ENCODE measurements at places on chromosomes 7 and 10.

DNA sequence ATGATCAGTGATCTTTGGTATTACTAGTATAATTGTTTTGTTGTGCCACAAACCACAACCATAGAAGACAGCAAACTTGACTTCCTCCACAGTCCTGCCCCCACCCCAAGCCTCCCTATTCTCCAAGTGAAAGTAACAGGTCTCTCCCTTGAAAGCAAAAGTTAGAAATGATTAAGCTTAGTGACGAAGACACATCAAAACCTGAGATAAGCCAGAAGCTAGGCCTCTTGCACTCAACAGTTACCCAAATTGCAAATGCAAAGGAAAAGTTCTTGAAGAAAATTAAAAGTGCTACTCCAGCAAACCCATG lies 7.5 kb downstream of the SAR1A start:
- no peak for DNase-seq

DNA sequence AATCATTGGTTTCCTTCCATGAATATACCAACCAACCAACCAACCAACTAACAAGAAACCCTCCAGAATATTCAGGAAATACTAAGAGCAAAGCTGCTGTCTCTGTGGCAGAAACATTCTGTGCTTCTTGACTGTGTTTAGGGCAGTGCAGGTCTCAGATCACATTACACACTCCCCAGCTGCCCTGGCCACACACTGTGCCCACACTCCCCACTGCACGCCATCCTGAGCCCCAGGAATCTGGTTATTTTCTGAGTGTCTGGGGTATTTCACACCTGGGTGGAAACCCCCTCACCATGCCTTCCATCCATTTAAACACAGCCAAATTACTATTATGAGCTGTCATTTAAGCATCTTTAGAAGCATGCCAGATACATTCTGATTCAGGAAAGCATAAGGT lies 183.7 kb upstream of the ANK3 start:
- DNase-seq: no peak

- DNase-seq: no peak
Observed at GRCh38 chr7:156903232-156903909, 10.4 kb upstream of the LMBR1 start.

- DNase-seq: no peak
Observed at GRCh38 chr7:46949270-46949931, 632.5 kb downstream of the TNS3 start.

GRCh38 chr7:80881351-80881900 lies 37.4 kb downstream of the SEMA3C start:
- no peak for DNase-seq

DNA sequence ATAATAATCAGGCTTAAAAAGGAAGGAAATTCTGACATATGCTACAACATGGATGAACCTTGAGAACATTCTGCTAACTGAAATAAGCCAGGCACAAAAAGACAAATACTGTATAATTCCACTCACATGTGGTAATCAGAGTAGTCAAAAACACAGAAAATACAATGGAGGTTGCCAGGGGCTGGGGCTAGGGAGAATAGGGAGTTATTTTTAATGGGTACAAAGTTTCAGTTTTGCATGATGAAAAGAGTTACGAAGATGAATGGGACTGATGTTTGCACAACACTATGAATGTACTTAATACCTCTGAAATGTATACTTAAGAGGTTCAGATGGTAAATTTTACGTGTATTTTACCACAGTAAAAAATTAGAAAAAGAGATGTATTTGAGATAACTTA lies 145.6 kb downstream of the DOCK4 start:
- no peak for DNase-seq

GRCh38 chr10:52483587-52483986 lies 169.5 kb downstream of the DKK1 start:
- no peak for DNase-seq

- peak; percentile 20 for DNase-seq
Observed at GRCh38 chr10:121823993-121824463, 103.8 kb downstream of the ATE1 start.

- DNase-seq: no peak
Observed at GRCh38 chr7:12670000-12670729, 17.3 kb upstream of the ARL4A start.

- DNase-seq: no peak
Observed at GRCh38 chr7:22442187-22442881, 57.7 kb downstream of the STEAP1B start.

DNA sequence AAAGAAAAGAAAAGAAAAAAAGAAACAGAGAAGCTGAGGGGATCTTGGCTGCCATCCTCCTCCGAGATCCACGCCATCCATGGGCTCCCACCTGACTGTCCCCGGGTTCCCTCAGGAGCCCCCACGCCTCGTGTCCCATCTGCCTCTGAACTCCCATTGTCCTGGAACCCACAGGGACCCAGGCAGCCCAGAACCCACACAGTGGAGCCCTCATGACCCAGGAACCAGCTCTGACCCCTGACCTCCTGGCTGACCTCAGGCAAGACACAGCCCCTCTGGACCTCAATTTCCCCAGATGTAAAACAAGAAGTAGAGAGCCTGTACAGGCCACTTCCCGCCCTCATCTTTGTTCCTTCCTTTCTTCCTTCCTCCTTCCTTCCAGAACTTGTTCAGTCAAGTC lies 40.4 kb downstream of the RASGEF1A start:
- no peak for DNase-seq

DNA sequence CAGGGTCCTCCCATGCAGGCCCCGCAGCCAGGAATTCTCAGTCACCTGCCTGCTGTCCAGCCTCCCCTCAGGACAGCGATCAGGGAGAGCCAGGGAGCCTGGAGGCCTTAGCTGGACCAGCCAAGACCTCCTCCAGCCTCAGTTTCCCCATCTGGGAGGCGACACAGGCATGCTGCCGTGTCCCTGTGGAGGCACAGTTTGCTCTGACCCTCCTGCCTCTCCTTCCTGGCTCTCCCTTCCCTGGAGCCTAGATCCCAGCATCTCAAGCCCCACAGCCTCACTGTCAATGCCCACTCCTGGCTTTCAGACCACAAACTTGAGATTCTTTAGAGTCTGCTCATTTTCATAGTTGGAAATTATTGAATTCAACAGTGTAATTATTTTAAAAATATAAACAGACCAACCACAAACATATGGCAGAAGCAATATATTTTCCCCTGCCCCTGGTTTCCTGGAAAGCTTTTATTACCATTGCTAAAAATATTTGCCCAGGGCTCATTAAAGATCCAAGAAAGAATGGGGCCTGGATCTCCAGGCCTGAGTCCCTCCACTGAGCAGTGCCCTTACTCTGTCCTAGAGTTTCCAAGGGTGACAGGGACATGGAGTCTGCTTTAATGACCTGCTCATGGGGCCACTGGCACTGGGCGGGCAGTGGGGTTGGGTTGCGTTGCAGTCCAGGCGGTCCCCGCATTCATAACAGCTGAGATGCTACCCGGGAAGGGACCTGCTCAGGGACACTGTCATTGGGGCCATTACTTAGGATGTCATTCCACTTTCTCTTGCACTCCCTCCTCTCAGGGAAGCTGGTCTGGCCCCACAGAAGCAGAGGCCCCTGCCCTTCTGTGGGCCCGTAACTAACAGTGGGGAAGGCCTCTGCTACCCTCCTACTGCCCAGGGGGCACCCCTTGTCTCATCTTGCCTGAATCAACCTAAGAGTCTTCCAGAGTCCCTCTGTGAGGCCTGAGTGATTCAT lies 81.6 kb upstream of the CHST15 start:
- DNase-seq: no peak

DNA sequence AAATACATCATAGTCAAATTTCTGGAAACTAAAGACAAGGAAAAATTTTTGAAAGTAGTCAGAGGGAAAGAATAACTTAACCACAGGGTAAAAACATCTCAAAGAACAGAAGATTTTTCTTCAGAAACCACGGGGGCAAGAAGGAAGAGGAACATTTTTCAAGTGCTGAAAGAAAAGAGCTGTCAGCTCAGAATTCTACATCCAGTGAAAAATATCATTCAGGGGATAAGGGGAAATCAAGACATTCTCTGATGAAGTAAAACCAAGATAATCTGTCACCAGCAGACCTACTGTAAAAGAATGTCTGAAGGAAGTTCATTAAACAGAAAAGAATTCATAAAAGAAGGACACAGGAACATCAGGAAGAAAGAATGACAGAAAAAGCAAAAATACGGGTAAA lies 111.2 kb upstream of the TMEM72 start:
- no peak for DNase-seq

DNA sequence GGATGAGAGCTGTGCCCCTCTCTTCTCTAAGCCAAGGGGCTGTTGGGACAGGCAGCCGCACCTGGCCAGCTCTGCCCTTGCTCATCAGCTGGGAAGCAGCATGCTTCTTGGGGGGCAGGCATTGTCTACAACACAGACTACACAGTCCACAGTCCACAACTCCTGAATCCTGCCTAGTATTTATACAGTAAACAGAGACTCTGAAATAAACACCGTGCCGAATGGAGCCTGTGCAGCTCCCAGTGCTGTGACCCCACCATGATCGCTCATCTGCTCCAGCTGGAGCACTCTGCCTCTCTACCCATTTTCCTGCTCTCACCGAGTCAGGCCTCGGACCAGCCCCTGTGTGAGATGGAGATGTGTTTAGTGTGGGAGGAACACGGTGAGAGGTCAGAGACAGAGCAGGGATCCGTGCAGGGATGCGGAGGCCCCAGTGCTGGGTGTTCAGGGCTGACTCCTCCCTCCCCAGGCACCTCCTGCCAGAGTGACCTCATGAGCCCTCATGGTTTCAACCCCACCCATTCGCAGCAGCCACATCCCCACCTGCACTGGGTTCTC lies 608.0 kb downstream of the DNAJB6 start:
- DNase-seq: no peak

DNA sequence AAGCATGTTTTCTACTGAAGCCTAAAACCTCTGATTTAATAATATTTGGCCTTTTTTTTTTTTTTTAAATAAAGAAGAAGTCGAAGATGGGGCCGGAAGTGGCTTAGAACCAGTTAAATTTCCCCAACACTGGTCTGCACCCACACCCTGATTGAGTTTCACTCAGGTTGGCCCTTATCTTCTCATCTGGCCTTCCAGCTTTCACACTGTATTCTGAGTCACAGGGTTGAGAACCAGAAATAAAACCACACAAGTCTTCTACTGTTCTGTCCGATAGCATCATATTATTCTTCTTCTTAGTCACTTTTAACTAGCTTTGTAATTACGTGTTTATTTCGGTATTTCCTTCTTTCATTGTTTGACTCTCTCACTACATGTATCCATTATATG lies 9.9 kb downstream of the ZNF365 start:
- no peak for DNase-seq

GRCh38 chr7:130418306-130418705 lies 22.5 kb downstream of the CEP41 start:
- DNase-seq: no peak

DNA sequence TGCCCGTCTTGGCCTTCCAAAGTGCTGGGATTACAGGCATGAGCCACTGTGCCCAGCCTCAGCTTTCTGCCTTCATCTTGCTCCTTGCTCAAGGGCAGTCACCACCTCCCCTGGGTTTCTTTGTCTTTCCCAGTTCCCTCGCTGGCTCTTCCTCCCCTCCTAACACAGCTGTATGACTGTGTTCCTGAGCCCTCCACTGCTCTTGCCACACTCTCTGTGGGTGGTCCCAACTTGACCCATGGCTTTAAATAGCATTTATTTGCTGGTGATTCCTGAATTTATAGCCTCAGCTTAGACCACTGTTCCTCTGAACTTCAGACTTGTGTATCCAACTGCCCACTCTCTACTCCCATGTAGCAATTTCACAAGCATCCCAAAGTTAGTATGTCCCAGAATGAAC lies 181.3 kb downstream of the BAMBI start:
- no peak for DNase-seq

- DNase-seq: no peak
Observed at GRCh38 chr7:14258441-14258840, 269.0 kb upstream of the ETV1 start.

- DNase-seq: no peak
Observed at GRCh38 chr10:48705401-48705938, 20.8 kb downstream of the WDFY4 start.

- DNase-seq: no peak
Observed at GRCh38 chr7:30320392-30320791, 36.0 kb downstream of the ZNRF2 start.

GRCh38 chr7:98265841-98266271 lies 13.8 kb upstream of the TECPR1 start:
- no peak for DNase-seq

- no peak for DNase-seq
Observed at GRCh38 chr10:37789590-37789989, 67.8 kb downstream of the ZNF248 start.

DNA sequence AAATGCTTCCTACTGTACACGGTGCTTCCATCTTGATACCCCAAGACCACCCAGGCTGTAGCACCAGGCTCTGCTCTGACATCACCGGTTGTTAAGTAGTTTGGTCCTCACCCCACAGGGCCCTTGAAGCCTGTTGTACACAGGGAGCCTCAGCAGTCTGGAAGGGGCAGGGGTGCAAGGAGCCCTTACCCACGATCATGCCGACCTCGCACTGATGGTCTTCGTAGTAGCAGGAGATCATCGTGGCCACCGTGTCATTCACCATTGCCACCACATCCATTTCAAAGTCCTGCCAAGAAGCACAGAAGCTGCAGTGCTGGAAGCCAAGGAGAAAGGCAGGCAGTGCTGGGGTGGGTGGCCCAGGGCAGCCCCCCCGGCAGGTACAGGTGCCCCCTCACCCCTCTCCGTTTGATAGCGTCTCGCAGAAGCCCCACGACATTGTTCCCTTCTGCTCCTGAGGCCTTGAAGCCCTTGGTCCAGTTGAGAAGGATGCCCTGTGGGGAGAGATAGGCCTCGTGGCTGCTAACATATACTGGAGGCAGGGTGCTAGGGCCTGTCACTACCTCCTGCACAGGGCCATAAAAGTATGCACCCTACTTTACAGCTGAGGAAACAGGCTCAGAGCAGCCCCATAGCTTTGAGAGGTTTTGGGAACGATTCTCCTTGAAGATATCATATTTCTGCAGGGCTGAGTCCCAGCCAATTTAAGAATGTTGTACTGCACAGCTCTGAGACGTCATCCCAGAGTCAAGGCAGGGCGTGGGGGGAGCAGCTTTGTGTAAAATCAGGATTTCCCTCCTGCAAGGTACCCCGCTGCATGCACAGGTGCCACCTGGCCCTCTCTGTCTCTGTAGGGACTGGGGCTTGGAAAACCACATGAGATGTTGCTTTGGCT lies 8.7 kb upstream of the MYL7 start:
- no peak for DNase-seq

DNA sequence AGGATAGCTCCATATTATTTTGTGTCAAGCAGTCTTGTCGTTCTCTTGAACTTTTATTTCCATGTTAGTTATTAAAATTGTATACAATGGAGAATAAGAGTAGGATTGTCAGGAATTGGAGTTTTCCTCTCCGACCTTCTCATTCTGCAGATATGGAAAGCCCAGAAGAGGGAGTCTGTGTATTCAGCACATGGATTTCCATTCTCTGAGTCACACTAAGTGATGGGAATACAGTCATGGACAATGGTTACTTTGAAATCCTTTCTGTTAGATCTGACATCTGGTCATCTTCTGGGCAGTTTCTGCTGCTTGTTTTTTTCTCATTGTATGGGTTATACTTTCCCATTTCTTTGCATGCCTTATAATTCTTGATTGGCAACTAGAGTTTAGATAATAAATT lies 5.0 kb upstream of the TASOR2 start:
- DNase-seq: no peak

GRCh38 chr7:43533801-43534479 lies 49.0 kb upstream of the STK17A start:
- DNase-seq: no peak

Data from hematopoietic multipotent progenitor cell treated with erythropoietin and hydrocortisone succinate and interleukin-3 and kit ligand, for 17 days (in vitro differentiated cells).